ENCODE measurements at places on chromosomes 2 and 18.

GRCh38 chr18:48219810-48220499 is 189.2 kb downstream of the ZBTB7C start:
- no peak for DNase-seq

DNA sequence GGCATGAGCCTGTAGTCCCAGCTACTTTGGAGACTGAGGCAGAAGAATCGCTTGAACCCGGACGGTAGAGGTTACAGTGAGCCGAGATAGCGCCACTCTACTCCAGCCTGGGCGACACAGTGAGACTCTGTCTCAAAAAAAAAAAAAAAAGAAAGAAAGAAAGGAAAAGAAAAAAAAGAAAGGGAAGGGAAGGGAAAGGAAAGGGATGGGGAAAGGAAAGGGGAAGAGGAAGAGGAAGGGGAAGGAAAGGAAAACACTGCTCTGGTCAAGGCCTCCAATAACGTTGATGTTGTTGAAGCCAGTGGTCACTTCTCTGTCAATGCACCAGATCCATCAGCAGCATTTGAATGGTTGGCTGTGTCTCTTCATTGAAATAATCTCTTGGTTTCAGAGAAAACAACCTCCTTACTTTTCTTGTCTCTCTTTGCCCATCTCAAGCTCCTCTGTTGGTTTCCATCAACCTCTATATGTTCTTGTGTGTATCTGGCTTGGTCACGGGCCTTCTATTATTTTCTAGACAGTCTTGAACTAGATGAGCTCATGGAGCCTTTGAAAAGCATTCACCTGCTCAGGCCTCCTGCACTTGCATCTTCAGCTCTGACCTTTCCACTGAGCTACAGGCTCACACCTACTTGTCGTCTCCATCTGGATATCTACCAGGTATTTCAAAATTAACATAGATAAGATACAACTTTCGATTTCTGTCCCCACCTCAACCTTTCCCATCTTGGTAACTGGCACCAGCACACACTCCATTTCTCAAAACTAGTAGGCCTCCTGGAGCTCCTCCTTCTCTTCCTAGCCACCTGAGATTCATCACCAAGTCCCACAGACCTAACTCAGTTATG is 69.4 kb upstream of the LAPTM4A start:
- DNase-seq, result no peak

- no peak for DNase-seq
These were observed 9.1 kb upstream of the C1GALT1C1L start for GRCh38 chr2:43685357-43685756.

DNA sequence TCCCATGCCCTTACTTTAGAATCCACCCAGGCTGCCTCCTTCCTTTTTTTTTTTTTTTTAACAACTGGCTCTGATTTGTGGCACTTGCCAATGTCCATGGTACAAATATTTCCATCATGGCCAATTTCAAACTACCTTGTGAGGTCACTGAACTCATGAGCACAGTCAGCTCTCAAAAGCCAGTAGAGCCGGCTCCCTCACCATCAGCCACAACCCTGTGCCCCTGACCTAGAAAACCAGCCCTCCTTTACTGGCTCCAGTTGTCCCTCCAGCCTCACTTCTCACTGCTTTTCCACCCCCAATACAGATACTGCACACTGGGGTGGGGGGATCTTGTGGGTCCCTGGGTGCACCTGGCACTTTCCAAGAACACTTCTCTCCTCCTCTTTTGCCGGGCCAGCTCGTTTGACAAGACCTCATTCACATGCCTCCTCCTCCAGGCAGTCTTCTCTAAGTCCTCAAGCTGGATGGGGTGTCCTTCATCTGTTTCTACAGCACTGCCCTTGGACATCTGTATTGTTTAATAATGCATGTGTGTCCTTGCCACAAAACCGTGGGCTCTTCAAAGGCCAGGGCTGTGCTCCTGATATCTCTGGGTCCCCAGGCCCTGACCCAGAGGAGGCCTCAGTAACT is 35.5 kb downstream of the SDC1 start:
- DNase-seq, result no peak

- no peak for DNase-seq
These were observed 63.2 kb downstream of the ROCK2 start for GRCh38 chr2:11281186-11281585.

DNA sequence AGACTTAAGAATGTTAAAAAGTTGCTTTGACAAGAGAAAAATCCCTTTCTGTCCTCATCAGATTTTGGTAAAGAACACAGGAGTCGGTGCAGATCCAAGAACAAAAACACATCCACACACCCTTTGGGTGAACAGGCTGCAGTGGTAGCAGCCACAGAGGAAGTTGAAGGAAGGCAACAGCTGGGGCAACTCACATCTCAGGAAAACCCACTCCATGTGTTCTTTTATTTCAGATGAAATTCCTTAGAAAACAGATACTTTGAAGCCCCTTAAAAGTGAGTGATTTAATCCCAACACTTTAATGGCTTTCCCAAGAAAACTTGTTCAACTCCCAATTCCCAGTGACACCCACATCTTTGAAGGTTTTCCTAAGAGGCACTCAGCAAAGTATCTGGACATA is 271.3 kb downstream of the ICOS start:
- DNase-seq, result no peak

- DNase-seq, result no peak
These were observed 20.2 kb upstream of the PAX3 start for GRCh38 chr2:222318712-222319585.

GRCh38 chr2:235968155-235968554 is 200.0 kb downstream of the GBX2 start:
- no peak for DNase-seq

GRCh38 chr2:160917850-160918249 is 242.4 kb upstream of the TANK start:
- no peak for DNase-seq

- DNase-seq, result no peak
These were observed 151.0 kb upstream of the DAPL1 start for GRCh38 chr2:158644139-158644538.

GRCh38 chr2:102072741-102073140 is 69.8 kb upstream of the IL1R1 start:
- no peak for DNase-seq

DNA sequence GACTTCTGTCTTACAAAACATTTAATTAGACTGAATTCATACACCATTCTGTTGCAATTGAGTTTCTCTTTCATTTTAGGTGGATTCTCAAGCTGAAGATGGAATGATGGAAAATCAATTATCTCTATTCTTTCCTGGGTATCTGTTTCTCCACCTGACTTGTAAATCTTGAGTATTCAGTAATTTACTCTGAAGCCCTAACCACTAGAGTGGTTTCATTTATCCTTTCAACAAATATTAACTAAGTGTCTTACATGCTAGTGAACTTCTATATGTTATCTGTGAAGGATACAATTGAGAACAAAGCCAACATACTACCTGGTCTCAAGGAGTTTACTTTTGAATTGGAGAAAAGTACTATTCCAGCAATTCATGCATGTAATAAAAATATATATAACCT is 94.1 kb upstream of the ZNF804A start:
- DNase-seq, result no peak

DNA sequence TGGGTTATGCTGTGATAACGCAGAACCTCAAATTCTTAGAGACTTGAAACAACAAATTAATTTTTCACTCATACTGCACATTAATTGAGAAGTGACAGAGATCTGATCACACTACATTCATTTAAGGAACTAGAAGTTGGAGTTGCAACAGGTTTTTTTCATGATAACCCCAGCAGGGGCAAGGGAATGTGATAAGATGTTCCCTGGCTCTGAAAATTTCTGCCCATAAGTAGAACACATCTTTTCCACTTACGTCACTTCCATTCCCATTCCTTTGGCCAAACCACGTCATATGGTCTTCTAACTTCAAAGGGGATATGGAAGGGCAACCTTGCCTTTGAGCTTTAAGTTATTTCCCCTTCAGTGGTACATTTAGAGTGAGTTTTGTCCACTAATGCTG is 29.7 kb upstream of the PSME4 start:
- no peak for DNase-seq

DNA sequence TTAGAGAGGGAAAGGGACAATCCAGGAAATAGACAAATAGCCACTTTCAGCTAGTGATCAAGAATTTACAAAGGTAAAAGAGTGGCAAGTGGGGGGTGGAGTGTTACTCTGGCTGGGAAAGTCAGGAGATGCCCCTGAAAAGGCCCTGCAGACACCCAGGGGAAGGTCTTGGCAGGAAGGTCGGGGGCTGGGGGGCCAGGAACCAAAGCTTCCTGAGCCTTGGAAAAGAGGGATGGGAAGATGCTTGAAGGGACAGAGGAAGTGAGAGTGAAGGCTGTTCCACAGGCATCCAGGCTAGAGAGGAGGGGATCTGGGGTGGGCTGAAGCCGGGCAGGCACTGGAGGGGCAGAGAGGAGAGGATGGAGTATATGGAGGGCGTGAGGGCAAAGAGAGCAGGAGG is 3.9 kb upstream of the TMEM37 start:
- no peak for DNase-seq

DNA sequence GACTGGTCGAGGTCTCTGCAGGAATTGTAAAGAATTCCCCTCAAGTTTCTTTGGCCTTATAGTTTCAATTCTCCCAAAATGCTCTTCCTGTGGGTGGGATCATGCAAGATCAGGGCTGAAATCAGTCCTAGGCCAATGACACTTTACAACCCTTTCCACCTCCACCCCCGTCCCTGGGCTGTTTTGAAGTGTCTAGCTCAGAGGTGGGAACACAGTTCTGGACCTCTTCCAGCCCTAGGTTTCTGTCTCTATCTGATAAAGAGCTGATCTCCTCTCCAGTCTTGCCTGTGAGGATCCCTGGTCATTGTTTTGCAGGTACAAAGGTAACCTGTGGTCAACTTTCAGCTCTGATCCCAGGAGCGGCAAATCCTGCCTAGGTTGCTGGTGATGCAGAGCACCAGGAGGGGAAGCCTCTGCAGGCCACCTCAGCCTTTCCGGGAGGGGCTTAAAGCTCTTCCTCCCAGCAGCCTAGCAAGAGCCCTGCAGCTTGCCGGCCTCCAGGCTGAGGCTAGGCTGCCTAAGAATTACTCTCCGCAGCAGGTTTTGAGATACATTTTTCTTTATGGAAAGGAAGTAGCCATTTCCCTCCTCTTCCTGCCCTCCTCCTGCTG is 69.8 kb upstream of the WIPF1 start:
- no peak for DNase-seq

GRCh38 chr2:143528021-143528420 is 398.8 kb downstream of the ARHGAP15 start:
- no peak for DNase-seq

- no peak for DNase-seq
These were observed 114.4 kb upstream of the GLS start for GRCh38 chr2:190766174-190766572.

- DNase-seq, result no peak
These were observed 196.3 kb downstream of the MREG start for GRCh38 chr2:215817046-215817445.

DNA sequence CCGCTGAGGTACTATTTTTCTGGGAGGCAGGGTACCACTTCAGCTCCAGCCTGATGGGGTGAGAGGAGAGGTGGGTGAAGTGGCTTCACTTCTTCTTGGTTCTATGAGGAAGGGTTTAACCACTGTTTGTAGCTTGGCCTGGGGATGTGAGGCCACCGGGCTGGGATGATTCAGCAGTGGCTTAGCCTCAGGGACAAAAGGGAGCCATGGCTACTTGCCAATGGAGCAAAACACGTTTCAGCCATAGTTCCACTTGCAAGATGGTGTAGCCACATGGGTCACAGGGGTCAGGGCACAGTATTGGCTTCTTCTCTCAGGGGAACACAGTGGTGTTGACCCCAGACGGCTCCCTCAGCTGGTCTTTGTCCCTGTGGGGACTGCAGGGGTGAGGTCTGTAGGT is 14.9 kb downstream of the ZDBF2 start:
- DNase-seq, result no peak

GRCh38 chr18:7603259-7604000 is 36.3 kb downstream of the PTPRM start:
- no peak for DNase-seq

DNA sequence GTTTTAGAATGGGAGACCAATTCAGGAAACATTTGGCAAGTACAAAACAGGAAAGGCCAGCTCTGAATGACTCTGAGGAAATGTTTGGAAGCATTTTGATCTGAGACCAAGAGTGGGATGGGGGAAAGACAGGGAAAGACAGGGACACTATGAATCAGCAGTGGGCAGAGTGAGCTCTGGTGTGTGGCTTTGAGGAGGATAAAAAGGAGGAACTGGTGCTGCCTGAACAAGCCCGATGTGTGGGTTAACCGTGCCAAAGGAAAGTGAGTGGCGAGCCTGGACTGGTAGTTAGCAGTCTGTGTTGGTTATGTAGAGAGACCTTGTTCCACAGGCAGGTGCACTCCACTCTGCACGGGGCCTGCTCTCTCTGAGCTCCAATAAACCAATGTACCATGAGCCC is 5.3 kb downstream of the MFSD6 start:
- DNase-seq, result no peak

DNA sequence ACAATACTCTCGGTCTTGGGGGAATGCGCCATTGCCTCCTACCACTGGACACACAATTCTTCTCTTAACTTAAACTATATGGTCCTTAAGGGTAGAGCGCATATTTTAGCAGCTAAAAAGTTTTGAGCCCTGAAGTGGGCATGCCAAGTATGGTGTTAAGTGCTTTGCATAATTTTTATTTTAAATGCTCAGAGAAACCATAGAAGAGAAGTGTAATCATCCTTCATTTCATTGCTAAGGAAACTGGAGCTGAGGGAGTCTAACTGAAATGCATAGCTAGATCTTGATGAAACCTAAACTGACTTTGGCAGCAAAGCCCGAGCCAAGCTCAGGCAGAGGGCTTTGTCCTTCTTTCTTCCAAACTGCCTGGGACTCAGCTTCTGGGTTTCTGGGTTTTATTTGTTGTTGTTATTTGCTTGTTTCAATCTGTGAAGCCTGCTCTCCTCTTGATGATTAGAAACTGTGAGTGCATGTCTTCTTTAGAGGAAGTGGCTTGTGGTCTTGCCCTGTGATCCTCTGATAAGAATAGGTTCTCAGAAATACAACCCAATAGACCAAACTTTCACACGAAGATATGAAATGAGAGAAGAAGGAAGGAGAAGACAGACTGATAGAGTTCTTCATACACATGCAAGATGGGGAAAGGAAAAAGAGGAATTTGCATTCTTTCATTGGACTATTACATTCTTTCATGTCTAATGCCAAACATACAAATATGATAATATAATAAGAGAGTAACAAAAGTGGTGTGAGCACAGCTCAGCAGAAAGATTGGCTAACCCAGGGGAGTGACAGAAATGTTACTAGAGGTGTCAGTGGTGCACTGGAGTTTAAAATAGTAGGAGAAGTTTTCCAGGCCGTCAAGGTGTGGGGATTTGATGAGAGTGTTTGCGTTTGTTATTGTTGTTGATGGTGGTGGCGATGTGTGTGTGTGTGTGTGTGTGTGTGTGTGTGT is 7.5 kb upstream of the RNF144A start:
- no peak for DNase-seq

DNA sequence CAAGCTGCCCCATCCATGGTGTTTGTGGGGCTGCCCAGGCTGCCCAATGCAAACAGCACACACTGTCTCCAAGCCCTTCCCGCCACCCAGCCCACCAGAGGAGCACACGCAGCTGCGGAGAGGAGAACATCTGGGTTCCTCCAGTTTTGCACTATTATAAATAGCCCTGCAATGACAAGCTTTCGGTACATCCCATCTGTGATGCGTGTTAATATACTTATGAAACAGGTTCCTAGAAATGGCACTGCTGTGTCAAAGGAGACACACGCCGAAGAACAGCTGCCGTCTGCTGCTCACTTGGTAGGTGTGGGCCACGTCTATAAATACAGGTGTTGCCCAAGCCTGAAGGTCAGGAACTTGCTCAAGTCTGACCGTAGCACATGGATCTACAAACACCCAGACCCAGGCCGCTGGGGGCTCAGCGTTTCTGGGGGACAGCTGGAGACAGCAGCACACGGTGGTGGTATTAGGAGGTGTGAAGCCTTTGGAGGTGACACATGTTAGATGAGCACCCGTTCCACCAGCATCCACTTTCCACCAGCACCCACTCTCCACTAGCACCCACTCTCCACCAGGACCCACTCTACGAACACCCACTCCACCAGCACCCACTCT is 34.3 kb downstream of the PXDN start:
- DNase-seq, result no peak
